ENCODE measurements at places on chromosomes 6 and 20. TPM values are rescaled to one million over a fixed set of nuclear protein-coding genes. Genes with fewer than 3 reads are reported as not detected.

Gene UST
- 0.81 TPM for total RNA-seq

Gene IL17A
- total RNA-seq, result not detected

Gene MMP24
- 0.32 TPM for total RNA-seq

Gene DEFB124
- not detected for total RNA-seq

Gene NRSN1
- not detected for total RNA-seq

Gene MEP1A
- not detected for total RNA-seq

Gene XRN2
- total RNA-seq, result 62.5 TPM

Gene TOX2
- total RNA-seq, result 25.7 TPM

Gene CDKN1A
- total RNA-seq, result 199 TPM

Gene GPR63
- total RNA-seq, result 0.13 TPM

Gene IER3
- total RNA-seq, result 170 TPM

Gene C20orf202
- not detected for total RNA-seq

Gene PGC
- not detected for total RNA-seq

Gene CDSN
- total RNA-seq, result not detected

Gene RIMS1
- total RNA-seq, result 0.44 TPM

Gene GABRR2
- total RNA-seq, result 2.5 TPM

Gene SCRT2
- not detected for total RNA-seq

Gene SLC17A1
- not detected for total RNA-seq

Gene BPIFB4
- total RNA-seq, result not detected

Gene POLR3F
- 10.2 TPM for total RNA-seq

Gene BPIFB1
- total RNA-seq, result not detected

Gene OR2B3
- total RNA-seq, result not detected

Gene PTGIS
- 6.2 TPM for total RNA-seq

Gene OR2H1
- total RNA-seq, result not detected

Gene HLA-DQA1
- total RNA-seq, result not detected

Gene PKIB
- total RNA-seq, result not detected

Gene OXT
- total RNA-seq, result not detected

Gene OOEP
- total RNA-seq, result not detected

Gene CRIP3
- not detected for total RNA-seq

Gene PKHD1
- total RNA-seq, result not detected

Gene GRIK2
- total RNA-seq, result not detected

Gene ERVFRD-1
- not detected for total RNA-seq

Gene TFEB
- 5.5 TPM for total RNA-seq

Gene SLC4A11
- 15.5 TPM for total RNA-seq

Gene GNAS
- 1,141 TPM for total RNA-seq

Gene COL21A1
- 1.4 TPM for total RNA-seq

Gene VWA7
- total RNA-seq, result 0.25 TPM

Gene PPDPF
- total RNA-seq, result 233 TPM

Gene HMGCLL1
- total RNA-seq, result not detected

Gene PRKN
- 0.60 TPM for total RNA-seq

Gene HDGFL1
- total RNA-seq, result not detected

Gene MOXD1
- not detected for total RNA-seq

Gene NKX2-2
- not detected for total RNA-seq

Gene HLA-DMB
- 0.39 TPM for total RNA-seq

Gene HSF2
- total RNA-seq, result 8.0 TPM

Gene GHRH
- not detected for total RNA-seq

Gene VGLL2
- not detected for total RNA-seq

Gene XKR7
- 0.04 TPM for total RNA-seq
